Stimulated activated CD8-positive, alpha-beta memory T cell treated with anti-CD3 and anti-CD28 coated beads, Interleukin-15, amount 100 ng/mL, for 48 hours (primary cell): ENCODE measurements at places on chromosomes 1 and 21.

- no peak for DNase-seq
Observed at GRCh38 chr1:114102136-114102535, 51.5 kb downstream of the SYT6 start.

- DNase-seq: peak; percentile 55
Observed at GRCh38 chr1:29124366-29125236, 898 bp upstream of the TMEM200B start.

DNA sequence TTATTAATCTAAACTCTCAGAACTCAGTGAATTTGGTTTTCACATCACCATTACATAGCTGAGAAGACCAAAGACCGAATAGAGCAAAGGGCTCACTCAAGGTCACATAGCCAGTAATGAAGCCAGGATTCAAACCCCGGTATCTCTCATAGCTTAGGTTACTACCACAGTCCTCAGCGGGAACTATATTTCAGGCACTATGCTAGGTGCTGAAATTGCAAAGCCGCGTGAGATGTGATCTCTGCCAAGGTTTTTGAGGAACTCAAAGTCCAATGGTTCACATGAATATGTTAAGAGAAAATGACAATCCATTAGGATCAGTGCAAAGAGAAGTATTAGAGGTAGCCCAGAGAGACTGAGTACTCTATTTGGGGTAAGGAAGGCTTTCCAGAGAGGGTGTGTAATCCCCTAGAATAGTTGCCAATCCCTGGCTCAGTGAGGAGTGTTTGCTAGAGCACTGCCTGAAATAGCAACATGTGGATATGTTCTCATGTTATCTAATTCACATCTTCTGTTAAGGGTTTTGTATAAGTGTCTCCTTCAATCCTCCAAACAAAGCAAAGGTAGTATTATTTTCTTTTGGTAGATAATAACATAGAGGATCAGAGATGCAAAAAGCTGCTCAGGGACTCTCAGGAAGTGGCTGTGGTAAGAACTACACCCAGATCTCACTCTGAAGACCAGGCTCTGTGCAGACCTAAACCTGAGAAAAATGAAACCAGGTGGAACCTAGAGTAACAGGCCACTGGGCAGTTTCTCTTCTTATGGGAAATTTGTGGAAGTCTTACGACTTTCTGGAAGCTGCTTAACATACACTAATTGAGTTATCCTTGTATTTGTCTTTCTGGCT lies 93.1 kb upstream of the C8B start:
- DNase-seq: no peak

DNA sequence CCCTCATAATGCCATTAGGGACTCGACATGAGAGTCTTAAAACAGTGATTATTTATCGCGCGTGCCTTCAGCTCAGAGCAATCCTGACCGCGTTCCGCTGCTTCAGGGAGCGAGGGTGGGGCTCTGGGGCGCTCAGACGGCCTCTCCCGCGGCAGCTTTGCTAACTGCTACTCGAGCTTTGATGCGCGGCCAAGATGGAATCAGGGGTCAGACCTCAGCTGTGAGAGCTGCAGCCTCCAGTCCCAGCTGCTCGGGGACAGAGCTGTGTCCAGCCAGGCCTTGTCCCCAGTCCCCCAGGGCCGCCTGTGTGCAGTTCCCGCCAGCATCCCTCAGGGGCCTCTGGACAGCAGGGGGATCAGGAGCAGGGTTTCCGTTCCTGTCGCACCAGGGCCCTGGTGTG lies 104.6 kb upstream of the TTC34 start:
- DNase-seq: no peak

DNA sequence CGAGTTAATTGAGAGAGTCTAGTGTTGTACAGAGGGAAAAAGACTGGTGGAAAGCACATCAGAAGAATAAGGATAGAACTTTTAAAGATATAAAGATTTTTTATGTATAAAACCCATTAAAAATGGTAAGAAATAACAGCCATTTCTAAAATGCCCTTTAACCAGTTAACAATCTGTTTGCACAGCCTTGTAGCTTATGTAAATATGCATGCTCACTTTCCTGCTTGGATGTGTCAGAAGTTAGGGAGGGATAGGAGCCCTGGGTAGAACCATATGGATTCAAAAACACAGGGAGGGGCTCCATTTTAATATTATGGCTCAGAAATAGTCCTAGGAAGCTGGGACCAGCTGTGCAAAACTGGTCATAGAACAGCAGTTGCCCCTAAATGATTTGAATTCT lies 4.5 kb upstream of the EDEM3 start:
- no peak for DNase-seq
